Esophagus squamous epithelium (tissue), 5 donors: ENCODE measurements at places on chromosomes 6 and 20.

GRCh38 chr6:5241252-5241651, 19.5 kb downstream of the LYRM4 start:
- no peaks in the 10 kb centered on the region for H3K4me1 ChIP-seq
- no peak overlapping the region for H3K4me3 ChIP-seq
- no peak overlapping the region for H3K27ac ChIP-seq
- H3K36me3 ChIP-seq: no peaks in the 10 kb centered on the region
- DNase-seq: no peak

- H3K27ac ChIP-seq: no peak overlapping the region
- H3K4me1 ChIP-seq: peaks cover 12% of the 10 kb centered on the region
Measured at GRCh38 chr20:22962567-22963439, 72.3 kb upstream of the SSTR4 start.

DNA sequence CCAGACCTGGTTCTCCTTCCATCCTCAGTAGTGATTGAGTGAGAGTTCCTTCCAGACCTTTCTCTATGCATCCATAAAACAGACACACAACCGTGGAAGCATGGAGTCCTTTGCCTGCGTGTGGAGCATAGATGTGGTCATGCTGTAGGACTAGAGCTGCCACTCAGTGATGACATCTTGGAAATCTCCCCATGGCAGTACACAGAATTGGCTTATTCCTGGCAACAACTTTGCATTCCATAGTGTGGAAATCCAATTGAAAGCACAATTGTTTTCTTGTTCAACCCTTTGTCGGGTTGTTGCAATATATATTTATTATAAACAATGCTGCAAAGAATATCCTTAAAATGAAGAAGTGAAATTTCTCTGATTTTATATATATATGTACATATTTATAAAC, 547.8 kb downstream of the CDH26 start:
- H3K27ac ChIP-seq: no peak overlapping the region
- H3K27me3 ChIP-seq: no peaks in the 10 kb centered on the region
- H3K4me3 ChIP-seq: no peak overlapping the region
- H3K36me3 ChIP-seq: no peaks in the 10 kb centered on the region
- no peak for DNase-seq

DNA sequence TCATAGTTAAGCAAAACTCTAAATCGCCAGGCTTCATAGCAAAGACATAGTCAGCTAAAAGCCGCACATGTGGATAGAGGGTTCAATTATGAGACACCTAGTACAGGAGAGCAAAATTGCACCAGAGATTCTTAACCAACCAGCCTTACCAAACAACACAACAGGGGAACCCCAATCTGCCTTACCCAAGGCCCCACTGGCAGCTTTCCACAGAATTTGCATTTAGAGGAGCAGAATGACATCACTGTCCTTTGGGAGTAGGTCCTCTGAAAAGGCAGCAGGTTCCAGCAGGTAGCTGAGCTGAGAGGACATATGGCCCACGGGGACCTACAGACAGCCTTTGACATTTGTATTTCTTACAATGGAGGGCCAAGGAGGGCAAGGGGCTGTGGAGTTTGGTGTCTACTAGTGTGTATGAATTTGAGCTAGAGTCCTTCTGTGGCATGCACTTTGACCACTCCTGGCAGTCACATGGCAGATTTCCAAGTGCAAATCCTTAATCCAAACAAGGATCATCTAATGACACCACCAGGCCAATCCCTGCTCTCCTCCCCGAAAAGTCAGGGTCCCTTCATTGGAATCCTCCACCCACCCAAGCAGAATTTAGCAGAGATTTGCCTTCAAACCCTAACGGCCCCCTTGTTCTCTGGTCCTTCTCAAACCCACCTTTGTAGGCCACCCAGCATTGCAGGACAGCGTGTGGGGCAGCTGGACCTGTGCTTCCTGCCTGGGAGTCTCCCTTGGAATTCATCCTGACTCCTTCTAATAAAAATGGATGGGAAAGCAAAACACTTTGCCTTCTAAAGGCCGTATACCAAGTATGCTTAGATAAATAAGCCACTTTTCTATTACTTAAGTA, 171.2 kb upstream of the SUPT3H start:
- DNase-seq: no peak
- no peaks in the 10 kb centered on the region for H3K27me3 ChIP-seq
- H3K27ac ChIP-seq: no peak overlapping the region
- peaks cover 6% of the 10 kb centered on the region for H3K4me1 ChIP-seq
- H3K4me3 ChIP-seq: no peak overlapping the region

- H3K36me3 ChIP-seq: peaks cover 53% of the 10 kb centered on the region
- no peaks in the 10 kb centered on the region for H3K27me3 ChIP-seq
- H3K4me1 ChIP-seq: peaks cover 6% of the 10 kb centered on the region
- no peak overlapping the region for H3K27ac ChIP-seq
- DNase-seq: no peak
Measured at GRCh38 chr6:606829-607379, 50.0 kb downstream of the HUS1B start.

- H3K36me3 ChIP-seq: no peaks in the 10 kb centered on the region
- no peaks in the 10 kb centered on the region for H3K4me1 ChIP-seq
- H3K27ac ChIP-seq: no peak overlapping the region
Measured at GRCh38 chr6:94955156-94955555, 622.2 kb upstream of the MANEA start.

GRCh38 chr6:152932865-152933264, 50.0 kb downstream of the FBXO5 start:
- no peak overlapping the region for H3K27ac ChIP-seq
- H3K27me3 ChIP-seq: no peaks in the 10 kb centered on the region
- no peaks in the 10 kb centered on the region for H3K36me3 ChIP-seq
- no peak for DNase-seq

GRCh38 chr6:146153040-146153758, 124.3 kb downstream of the GRM1 start:
- no peak for DNase-seq
- no peaks in the 10 kb centered on the region for H3K36me3 ChIP-seq
- H3K4me1 ChIP-seq: no peaks in the 10 kb centered on the region
- no peaks in the 10 kb centered on the region for H3K27me3 ChIP-seq

- H3K27me3 ChIP-seq: peaks cover 100% of the 10 kb centered on the region
- no peaks in the 10 kb centered on the region for H3K36me3 ChIP-seq
- H3K27ac ChIP-seq: no peak overlapping the region
- no peak for DNase-seq
- H3K4me1 ChIP-seq: peaks cover 72% of the 10 kb centered on the region
Measured at GRCh38 chr20:21515300-21516179, 1.7 kb upstream of the NKX2-2 start.
